Panc1 (cell line): ENCODE measurements at places on chromosomes 3 and 15.

DNA sequence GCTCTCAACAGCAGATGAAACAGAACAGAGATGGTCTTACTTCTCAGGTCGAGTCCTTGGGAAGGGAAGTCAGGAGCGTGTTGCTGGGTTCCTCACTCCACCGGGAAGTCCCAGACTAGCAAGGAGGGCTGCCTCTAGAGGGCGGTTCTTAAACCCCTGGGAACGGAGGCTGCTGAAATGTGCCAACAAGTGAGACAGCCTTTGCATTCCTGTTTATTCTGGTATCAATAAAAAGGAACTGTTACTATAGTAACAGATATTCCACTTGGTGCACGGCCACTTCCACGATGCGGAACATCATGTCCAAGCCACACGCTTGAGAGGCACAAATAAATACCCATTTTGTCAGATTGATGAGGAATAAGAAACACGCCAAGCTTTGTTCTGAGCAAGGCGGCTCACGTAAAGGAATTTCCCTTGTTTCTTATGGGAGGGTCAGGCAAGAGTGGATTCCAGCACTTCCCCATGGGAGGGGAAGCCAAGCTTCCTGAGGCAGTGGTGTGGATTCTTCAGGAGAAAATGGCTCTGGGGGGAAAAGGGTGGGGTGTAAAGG is at the start of gene FAM107A:
FAM107A (minus strand) TSS at position 123 of the 553 bp plus-strand sequence. CDS start 7,531 bp downstream, outside the sequence.
- no peak for DNase-seq

GRCh38 chr15:89785774-89786140 is 9.6 kb downstream of the MESP2 start:
- DNase-seq: no peak

- DNase-seq: no peak
These were observed 45.6 kb upstream of the NMD3 start for GRCh38 chr3:161175506-161175905.

- DNase-seq: no peak
These were observed 5.8 kb upstream of the TUSC2 start for GRCh38 chr3:50333744-50334328.

DNA sequence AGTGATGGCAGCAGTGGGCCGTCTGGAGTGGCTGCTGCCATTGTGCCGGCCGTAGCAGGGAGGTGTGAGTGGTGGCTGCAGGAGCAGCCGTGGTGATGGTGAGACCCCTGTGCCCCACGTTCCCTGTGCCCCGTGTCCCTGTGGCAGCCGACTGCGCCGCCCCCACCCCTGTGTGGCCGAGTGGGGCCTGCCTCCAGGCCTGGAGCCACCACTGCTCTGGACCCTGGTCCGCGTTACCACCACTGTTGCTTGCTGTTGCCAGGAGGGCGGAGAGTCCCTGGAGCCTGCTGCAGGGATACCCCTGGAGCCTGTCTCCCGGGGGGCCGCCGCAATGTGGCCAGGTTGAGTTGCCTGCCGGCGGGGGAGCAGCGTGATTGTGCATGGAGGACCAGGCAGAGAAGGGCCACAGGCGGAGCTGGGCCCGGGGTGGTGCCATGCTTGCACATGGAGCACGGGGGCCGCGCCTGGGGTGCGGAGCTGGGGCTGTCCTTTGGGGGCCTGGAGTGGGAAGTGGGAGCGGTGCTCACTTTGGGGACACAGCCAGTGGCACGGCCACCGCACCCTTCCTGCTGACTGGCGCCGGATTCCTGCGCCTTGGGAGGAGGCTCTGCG is 50.1 kb downstream of the SLC6A20 start:
- no peak for DNase-seq

DNA sequence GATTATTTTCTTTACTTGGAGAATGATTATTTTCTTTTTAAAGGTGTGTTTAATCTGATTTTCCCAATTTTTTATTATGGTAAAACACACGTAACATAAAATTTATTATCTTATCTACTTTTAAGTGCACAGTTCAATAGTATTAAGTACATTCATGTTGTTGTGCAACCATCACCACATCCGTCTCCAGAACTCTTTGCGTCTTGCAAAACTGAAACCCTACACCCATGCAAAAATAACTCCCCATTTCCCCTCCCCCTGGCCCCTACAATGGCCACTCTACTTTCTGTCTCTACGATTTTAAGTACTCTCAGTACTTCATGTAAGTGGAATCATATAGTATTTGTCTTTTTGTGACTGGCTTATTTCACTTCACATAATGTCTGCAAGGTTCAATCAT is 230.7 kb downstream of the SATB1 start:
- DNase-seq: no peak

GRCh38 chr3:32814361-32814760 is 3.4 kb upstream of the TRIM71 start:
- DNase-seq: no peak

DNA sequence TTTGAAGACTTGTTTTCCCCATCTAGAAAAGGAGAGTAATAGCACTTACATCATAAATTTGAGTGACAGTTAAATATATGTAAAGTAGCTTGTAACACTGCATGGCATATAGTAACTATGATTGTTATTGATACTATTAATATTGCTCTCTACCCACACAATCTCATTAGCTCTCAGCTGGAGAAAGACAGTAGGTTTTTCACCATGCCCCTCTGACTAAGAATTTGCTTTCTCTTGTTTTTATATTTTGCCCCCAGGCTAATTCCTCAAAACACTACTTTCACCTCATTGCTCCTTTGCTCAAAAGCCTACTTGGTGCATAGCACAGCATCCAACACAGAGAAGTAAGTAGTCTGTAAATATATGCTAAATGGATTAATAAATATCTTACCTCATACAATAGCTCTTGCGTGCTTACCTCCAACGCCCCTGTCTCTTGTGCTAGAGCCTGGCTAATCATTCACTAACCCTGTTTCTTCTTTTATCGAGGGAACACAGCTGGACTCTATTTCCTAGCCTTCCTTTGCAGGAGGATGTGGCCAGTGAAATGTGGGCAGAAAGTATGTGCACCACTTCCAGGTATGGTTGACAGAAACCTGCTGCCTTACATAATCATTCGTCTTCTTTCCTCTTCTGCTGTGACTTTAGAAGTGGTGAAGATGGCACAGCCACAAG is 190.0 kb downstream of the PLCH1 start:
- no peak for DNase-seq

- no peak for DNase-seq
These were observed 42.1 kb downstream of the VGLL3 start for GRCh38 chr3:86948822-86949221.

GRCh38 chr15:83204697-83205096 is 2.9 kb downstream of the HDGFL3 start:
- DNase-seq: no peak

- DNase-seq: no peak
These were observed 37.8 kb upstream of the TRH start for GRCh38 chr3:129936757-129937156.

GRCh38 chr3:21502656-21503055 is 248.4 kb downstream of the ZNF385D start:
- DNase-seq: no peak

- no peak for DNase-seq
These were observed 53.8 kb downstream of the CMSS1 start for GRCh38 chr3:99871231-99872045.

DNA sequence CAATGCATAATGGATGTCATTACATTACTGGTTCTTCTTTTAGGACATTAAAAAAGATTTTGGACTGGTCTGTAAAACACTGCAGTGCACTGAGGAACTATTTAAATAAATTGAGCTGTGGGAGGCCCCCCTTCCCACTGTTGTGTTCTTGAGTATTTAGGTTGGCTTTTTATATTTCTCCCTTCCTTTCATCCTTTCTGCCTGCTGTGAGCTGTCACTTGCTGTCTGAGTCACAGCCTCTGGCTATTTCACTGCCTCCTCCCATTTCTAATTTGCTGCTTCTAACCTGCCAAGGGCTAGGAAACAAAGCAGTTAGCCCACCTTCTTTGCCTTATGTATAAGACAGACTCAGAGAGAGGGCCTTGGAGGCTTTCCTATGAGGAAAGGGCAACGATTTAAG is 89.0 kb upstream of the FNDC3B start:
- no peak for DNase-seq

DNA sequence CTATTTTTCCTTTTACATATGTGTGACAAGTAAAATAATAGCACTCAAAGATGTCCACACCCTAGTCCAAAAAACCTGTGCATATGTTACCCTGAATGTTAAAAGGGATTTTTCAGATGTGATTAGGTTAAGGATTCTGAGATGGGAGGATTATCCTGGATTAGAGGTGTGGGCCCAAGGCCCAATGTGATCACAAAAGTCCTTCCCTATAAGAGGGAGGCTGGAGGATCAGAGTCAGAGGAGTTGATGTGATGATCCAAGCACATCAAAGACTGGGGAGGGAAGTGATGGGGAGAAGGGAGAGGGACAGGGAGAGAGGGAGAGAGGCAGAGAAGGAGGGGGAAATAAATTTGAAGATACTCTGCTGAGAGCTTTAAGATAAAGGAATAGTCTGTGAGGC is 512.6 kb downstream of the PLOD2 start:
- DNase-seq: no peak

GRCh38 chr15:60757831-60758570 is 279.1 kb upstream of the ICE2 start:
- no peak for DNase-seq

DNA sequence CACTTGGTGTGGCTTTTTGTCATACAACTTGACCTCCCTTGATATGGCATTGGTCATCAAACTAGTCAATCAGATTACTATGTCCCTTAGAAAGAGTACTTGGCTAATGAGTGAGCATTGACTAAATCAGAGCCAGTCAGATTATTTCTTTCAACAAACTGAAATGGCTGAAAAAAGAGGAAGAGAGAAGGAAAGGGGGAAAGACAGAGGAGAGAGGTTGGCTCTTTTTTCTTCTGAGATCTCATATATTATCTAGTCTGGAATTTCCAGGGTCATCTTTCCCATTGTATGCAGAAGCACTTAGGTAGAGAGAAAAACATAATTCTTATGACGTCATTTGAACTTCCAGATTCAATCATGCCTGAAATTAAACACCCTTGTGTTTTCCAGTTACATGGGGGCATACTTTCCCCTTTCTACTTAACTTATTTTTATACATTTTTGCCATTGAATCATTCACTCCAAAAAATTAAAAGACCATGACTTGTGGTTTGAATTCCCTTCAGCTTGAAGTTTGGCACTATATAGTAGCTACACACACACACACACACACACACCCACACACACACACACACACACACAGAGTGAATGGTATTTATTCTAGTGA is 387.8 kb downstream of the LSAMP start:
- no peak for DNase-seq

DNA sequence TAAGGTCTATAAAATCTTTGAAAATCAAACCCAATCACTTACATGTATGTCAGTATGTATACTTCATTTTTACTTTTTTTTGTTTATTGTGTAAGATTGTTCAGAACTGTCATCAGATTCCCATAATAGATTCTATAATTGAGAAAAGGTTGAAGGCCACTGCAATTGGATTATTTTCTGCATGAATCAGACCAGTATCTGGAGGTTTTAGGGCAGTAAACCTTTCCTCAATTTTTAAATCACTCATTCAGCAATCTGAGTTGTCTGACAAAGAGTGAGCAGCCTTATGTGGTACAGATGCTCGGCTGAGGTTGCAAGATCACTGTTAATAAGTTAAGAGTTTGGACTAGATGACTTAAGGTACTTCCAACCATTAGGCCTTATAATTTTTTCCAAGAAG is 96.0 kb downstream of the TP63 start:
- DNase-seq: no peak

GRCh38 chr3:95088464-95088863 is 1025.6 kb downstream of the NSUN3 start:
- DNase-seq: no peak

DNA sequence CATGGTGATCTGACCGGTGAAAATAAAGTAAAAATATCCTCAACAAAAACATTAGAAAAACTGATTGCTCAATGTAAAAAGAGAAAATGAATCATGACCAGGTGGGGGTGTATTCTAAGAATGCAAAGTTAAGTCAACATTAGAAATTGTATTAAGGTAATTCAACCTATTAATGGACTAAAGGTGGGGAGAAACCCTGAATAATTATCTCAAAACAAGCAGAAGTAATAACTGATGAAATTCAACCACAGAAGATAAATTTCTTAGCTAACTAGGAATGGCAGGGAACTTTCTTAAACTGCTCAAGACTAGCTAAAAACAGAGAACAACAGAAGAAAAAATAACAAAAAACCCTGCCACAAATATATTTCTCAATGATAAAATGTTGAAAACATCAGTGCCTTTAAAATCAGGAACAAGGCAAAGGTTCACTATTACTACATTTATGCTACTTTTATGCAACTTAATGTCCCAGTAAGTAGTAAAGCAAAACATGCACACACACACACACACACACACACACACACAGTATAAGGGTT is 204.4 kb upstream of the THBS1 start:
- no peak for DNase-seq

GRCh38 chr3:71485896-71486295 is 97.6 kb downstream of the FOXP1 start:
- no peak for DNase-seq

DNA sequence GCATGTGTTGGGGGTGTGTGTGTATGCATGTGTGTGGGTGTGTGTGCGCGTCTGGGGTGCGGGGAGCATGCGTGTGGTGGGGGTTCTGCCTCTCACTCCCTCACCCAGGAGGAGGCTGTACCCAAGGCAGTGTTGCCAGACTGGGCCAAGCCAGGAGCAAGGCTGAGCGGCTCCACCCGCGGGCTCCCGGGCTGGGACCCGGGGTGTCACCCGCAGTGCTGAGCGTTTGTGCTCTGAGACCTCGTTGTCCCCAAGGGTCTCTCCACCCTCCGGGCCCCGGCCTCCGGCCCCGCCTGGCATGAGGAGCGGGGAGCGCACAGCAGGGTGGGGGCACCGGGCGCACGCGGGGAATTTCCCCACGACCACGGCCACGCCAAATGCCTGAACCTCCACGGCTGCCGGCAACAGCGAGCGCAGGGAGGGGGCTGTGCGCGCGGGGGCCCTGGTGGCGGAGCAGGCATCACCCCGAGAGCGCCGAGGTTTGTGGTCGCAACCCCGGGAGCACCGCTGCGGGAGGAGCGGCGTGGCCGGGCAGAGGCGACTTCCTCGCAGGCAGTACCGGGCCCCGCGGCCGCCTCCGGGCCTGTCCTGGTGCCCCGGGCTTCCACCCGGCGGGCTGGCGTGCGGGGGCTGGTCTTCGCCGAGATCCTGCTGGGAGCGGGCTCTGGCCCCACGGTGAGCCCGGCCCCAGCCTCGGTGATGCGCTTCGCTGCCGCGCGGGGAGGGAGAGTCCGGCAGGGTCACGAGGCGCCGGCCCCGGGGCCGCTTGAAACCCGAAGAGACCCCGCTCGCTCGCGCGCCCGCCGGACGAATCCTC is 7.4 kb upstream of the OCA2 start:
- no peak for DNase-seq

DNA sequence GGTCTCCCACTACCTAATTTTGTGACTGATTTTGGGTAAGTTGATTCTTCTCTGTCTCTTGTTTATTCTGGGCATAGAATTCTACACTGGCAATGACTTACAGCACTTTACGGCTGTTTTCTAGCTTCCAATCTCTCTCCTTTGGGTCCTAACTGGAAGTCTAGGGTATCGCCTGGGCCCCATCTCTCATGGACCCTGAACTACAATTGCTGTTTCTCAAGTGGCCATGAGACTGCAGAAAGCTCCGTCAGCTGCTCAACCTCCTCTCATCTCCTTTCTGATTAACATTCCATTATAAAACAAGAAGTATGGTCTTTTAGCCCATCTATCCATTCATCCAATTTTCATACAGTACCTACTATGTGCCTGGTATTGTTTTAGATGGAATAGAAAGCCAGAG is 4.4 kb upstream of the PXYLP1 start:
- DNase-seq: no peak
